KBM-7 (cell line): ENCODE measurements at places on chromosomes 7 and 10.
A peak's percentile ranks its signal among the peaks of the same experiment; 100 is the strongest.

GRCh38 chr7:155756322-155756721, 55.9 kb downstream of the SHH start:
- no peak for DNase-seq

GRCh38 chr7:52920977-52921376, 114.5 kb upstream of the POM121L12 start:
- no peak for DNase-seq

DNA sequence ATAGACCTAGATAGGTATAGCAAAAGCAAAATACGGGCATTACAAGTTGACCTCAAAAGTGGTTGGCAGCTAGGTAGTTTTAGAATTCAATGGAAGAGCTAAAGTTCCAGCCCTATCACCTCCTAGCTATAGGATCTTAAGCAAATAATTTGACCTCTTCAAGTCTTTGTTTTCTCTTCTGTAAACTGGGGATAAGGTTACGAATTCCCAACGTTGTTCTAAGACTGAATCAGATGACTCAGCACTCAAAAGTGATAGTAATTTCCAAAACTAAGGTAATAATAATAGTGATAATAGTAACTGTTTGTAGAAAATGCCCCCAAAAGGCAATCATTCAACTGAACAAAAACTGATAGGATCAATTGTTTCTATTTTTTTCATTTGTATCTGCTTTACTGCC, 445.2 kb downstream of the KCNMA1 start:
- DNase-seq: no peak

- DNase-seq: no peak
Observed at GRCh38 chr10:17865351-17865750, 56.2 kb downstream of the MRC1 start.

DNA sequence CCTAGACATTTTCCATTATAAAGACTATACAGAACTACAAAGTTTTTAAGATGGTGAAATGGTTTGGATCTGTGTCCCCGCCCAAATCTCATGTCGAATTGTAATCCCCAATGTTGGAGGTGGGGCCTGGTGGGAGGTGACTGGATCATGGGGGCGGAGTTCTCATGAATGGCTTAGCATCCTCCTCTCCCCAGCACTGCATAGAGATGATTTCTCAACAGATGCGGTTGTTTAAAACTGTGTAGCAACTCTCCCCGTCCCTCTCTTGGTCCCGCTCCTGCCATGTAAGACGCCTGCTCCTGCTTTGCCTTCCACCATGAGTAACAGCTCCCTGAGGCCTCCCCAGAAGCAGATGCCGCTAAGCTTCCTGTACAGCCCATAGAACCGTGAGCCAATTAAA, 1.6 kb downstream of the FAM133B start:
- DNase-seq: peak; percentile 57

GRCh38 chr7:11256501-11256900, 282.8 kb downstream of the PHF14 start:
- DNase-seq: no peak
